Spinal cord (tissue), 10 donors: ENCODE measurements at places on chromosomes 6 and 20. TPM values are rescaled to one million over a fixed set of nuclear protein-coding genes. Genes with fewer than 3 reads are reported as not detected.

Gene SEL1L2
- total RNA-seq = not detected

Gene MRPS18A
- 24.1 TPM for total RNA-seq

Gene ROMO1
- 209 TPM for total RNA-seq

Gene ULBP1
- total RNA-seq = 0.20 TPM

- no peak for DNase-seq
- H3K4me1 ChIP-seq = peaks cover 3% of the 10 kb centered on the region
- no peak overlapping the region for H3K27ac ChIP-seq
Measured at GRCh38 chr6:85405853-85406198, 44.1 kb upstream of the NT5E start.
